ENCODE measurements at places on chromosomes 5 and 9.

GRCh38 chr9:38289236-38289865 lies 103.2 kb upstream of the ALDH1B1 start:
- no peak for DNase-seq

- no peak for DNase-seq
Measured at GRCh38 chr9:136521537-136521936, 24.3 kb downstream of the NOTCH1 start.

GRCh38 chr9:38063363-38063707 lies 5.7 kb downstream of the SHB start:
- DNase-seq: no peak

GRCh38 chr9:20398536-20399338 lies 223.6 kb downstream of the MLLT3 start:
- no peak for DNase-seq

All from Caco-2 (cell line).